Stimulated activated CD4-positive, alpha-beta T cell treated with anti-CD3 and anti-CD28 coated beads, Interleukin-4, amount 100 ng/mL, for 1 hour (primary cell): ENCODE measurements at places on chromosomes 1 and 21.

DNA sequence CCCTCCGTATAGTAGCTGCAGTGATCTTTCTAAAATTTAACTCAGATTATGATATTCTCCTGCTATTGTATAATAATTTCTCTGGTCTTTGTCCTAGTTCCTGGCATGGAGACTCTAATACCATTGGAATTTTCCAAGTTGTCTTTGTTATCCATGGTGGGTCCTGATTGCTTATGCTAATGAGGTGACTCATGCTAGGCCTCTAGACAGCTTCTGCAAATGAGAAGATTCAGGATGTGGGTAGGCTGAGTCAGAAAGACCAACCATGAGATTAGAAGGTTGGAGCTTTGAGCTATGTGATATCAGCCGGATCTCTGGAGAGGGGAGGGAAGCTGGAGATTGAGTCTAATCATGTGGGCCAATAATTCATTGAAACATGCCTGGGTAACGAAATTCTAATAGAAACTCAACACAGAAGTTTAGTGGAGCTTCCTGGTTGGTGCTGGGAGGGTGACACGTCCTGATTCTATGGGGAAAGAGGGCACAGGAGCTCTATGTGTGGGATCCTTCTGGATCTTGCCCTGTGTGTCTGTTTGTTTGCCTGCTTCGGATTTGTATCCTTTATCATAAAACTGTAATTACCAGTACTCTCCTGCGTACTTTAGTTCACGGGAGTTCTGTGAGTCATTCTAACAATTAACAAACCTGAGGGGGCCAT lies 73.2 kb upstream of the CNIH3 start:
- DNase-seq = no peak

DNA sequence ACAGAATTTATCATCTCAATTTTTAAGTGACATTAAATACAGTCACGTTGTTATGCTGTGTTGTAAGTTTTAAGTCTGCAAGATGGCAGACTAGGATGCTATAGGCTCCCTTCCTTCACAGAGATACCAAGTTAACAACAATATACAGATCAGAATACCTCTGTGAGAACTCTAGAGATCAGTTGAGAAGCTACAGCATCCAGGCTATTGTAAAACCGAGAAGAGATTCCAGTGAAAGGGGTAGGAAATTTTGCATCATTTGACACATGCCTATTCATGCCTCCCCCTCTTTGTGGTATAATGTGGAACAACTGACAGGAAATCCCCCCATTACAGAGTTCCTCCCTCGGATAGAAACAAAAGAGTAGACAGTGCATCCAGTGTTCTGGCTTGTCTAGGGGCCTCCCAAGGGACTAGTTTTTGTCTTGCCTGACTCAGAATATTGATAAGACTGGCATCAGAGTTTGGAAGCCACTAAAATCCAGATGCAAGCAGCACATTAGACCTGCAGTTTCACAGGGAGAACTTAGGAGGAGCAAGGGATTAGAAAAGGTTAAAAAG lies 80.6 kb downstream of the LBR start:
- no peak for DNase-seq

DNA sequence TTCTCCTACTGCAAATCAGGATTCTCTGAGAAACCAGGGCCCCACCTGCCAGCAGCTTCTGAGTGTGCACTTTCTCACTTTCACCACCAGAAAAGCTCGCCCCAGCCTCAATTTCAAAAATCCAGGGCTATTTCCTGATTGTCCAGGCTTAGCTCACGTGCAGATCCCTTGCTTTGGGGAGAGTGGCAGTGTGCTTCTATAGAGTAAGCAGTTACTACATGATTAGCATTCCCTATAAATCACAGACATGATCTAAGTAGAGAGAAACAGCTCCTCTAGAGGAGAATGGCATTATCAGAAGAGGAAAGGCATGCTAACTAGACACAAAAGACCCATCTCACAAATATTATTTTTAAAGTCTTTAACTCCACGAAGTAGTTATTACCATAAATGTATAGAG lies 456.0 kb upstream of the PKN2 start:
- DNase-seq = no peak

- DNase-seq = no peak
Observed at GRCh38 chr1:234897754-234898454, 230.7 kb downstream of the TOMM20 start.

GRCh38 chr1:119141660-119142059 lies 1.2 kb upstream of the WARS2 start:
- DNase-seq = no peak

GRCh38 chr1:47738560-47739182 lies 258.5 kb downstream of the TRABD2B start:
- no peak for DNase-seq

GRCh38 chr1:47926461-47926999 lies 70.7 kb downstream of the TRABD2B start:
- no peak for DNase-seq

- DNase-seq = no peak
Observed at GRCh38 chr1:186474208-186474607, 13.3 kb upstream of the PDC start.

DNA sequence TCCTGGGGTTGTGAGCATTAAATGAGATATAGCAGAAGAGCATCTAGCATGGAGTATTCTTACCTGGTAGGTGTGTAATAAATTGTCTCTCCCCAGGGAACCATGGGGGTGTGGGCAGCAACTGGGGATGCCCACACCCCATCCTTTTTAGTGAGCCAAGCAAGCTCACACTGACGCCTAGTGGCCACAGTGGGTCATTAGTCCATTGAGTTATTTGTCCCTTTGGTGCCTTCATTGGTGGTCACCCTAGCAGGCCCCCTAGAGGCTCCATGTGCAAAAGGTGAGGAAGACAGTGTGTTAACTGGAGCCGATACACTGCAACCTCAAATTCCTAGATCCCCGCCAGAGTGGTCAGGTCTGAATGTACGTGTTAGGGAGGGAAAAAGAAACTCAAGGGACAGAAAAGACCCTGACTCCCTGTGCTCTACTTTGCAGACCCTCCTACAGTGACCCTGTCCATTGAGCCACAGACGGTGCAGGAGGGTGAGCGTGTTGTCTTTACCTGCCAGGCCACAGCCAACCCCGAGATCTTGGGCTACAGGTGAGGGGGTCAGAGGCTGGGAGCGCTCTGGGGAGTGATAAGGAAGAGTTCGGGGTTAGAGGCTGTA lies 93.3 kb upstream of the CD1D start:
- DNase-seq = peak; percentile 4

GRCh38 chr1:181239086-181239485 lies 150.6 kb downstream of the IER5 start:
- DNase-seq = no peak

DNA sequence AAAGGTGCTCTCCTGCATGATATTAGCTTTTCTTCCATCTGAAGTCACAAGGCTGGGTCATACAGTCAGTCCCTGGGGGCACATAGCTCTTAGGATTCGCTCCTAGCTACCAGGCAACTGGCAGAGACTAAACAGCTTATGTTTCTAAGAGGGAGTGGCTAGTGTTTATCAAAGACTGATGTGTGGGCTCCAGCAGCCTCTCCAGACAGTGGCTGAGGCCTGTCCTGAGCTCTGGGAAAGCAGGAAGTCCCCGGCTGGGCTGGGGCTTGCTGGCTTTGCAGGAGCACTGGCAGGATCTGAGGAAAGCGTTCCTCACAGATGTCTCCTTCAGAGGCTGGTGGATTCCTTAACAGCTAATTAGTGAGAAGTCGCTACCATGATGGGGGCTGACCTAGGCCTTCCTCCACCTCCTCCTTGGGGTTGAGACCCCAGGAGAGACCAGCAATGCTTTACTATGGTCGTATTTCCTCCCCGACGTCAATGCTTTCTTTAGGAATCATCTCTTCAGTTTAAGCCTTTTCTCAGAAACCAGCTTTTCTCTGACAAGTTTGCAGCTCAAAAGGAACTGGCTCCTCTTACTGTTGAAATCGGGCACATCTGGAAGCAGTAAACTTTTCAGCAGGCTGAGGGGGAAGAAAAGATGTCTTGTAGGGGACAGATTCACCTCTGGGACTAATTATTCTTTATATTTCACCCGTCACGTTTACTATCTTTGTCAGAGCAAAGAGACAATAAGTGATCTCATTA lies 33.5 kb upstream of the HHAT start:
- no peak for DNase-seq

DNA sequence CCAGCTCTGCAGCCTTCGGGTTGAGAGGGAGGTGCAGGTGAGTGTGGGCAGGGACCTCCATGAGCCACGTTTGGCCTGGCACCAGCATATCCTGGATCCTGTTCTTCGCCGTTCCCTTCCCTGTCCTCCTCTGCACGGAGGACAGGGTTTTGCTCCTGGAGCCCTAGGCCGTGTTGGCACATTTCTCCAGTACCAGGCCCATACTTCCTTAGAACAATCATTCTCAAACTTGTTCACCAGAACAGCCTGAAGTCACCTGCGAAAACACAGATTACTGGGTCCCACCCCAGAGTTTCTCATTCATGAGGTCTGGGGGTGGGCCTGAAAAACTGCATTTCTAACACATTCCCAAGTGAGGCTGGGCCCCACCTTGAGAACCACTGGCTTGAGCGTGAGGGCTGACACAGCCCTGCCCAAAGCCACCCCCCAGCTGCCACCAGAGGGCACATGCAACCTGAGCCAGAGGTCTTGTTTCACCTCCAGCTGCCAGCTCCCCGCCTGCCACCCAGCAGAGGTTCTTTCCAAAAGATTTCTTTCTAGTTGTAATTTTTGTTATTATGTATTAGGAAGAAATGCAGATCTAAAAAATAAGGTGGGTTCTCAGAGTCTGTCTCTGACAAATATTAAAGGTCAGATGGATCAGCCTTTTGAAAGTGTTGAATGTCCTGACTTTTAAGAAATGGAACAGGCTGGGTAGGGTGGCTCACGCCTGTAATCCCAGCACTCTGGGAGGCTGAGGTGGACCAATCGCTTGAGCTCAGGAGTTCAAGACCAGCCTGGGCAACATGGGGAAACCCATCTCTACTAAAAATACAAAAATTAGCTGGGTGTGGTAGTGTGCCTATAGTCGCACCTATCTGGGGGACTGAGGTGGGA lies 39.6 kb upstream of the LDLRAP1 start:
- DNase-seq = peak; percentile 75

- DNase-seq = peak; percentile 8
Observed at GRCh38 chr21:29372063-29372802, 73.5 kb downstream of the BACH1 start.

DNA sequence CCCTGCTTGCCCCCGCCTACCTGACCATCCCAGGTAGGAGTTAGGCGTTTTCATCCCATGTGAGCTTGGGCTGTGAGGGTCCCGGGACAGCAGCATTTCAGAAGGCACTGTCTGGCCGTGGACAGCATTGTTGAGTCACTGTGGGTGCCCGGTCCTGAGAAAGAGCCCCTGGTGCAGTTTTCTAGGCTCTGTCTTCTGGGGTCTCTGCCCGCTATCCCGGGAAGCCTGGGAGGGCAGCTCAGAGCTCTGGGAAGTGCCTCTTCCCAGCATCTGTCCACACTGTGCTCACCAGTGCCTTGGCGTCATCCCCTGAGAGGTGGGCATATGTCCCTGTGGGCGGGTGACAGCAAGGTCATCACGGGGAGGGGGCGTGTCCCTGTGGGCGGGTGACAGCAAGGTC lies 11.4 kb upstream of the ZNF669 start:
- DNase-seq = no peak

GRCh38 chr21:42230178-42230577 lies 11.2 kb downstream of the ABCG1 start:
- DNase-seq = no peak

DNA sequence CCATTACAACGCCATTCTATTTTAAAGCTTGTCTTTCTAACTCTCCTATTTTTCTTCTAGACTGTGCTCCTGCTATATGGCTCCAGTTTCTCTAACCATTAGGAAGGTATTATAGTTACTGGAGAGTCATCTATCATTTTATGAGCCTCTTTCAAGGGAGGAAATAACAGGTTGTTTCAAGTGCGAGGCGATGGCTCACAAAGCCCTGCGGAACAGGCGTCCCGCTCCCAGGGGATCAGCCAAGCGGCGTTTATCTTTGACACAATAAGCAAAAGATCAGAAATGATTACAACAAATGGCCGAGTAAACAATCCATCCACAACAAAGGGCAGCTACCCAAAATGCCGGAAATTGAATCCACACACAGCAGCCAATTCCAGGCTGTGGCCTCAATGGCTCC lies 249.5 kb upstream of the POU3F1 start:
- DNase-seq = no peak

DNA sequence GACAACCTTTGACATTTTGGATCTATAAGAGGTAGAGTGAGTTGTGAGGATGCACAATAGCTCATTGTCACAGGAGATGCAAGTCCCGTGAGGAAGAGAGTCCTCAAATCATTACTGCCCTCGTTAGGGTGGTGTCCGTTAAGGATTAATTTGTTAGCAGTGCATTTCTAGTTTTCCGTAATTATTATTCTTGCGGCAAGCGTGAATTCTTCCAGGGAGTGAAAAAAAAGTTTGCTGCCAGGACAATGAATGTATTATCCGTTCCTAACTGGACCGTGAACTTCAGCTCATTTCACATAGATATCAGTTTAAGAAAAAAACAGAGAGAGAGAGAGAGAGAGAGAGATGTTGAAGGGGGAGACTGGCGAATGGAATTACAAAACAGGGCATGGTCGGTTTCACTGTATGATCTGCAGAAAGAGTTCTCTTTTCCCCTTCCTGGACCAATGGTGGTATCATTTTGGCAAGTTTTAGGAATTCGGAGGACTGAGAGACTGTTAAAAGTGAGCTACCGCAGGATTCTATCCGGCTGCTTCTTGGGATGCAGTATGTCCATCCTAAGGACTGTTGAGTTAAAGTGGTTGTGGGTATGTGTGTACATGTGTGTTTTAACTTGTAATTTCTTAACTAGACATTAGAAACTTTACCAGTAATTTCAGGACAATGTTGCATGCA lies 216.0 kb upstream of the NFIA start:
- no peak for DNase-seq

- DNase-seq = no peak
Observed at GRCh38 chr1:70156529-70157120, 48.8 kb downstream of the LRRC40 start.

DNA sequence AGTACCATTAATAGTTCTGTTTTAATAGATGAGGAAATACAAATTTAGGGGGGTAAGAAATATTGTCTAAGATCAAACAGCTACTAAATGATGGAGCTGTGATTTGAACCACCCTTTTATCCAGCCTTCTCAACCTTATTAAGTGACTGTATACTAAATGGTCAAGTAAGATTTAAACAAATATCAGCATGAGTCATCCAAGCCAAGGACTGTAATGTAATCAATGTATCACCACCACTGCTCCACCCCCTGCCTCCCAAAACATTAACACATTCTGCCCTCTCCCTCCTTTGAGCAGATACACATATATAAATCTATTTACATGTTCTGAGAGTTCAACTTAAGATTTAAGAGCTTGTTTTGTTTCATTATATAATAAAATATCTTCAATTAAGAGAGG lies 58.9 kb downstream of the LRRC40 start:
- DNase-seq = no peak

DNA sequence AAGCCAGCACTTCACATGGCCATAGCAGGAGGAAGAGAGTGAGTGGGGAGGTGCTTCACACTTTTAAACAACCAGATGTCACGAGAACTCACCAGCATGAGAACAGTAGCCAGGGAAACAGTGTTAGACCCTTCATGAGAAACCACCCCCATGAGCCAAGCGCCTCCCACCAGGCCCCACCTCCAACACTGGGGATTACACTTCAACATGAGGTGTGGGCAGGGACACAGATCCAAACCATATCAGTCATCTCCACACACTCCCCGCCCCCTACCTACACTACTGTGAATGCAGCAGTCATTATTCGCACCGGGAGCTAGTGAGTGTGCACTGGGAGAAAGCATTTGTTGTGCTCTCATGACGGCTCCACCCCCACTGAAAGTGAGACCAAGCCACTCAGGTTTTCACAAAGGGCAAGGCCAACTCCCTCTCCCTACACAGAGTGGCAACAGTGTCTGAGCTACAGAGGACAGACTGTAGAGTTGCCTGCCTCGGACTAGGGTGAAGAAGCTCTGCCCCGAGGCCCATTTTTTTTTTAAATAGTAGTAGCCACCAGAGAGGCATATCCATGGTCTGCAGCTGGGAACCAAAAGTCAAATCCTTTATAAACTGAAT lies 125.6 kb downstream of the BARHL2 start:
- no peak for DNase-seq
